Stimulated activated CD8-positive, alpha-beta memory T cell treated with anti-CD3 and anti-CD28 coated beads, Interleukin-4, amount 100 ng/mL, for 1 hour (primary cell): ENCODE measurements at places on chromosomes 2 and 18.

DNA sequence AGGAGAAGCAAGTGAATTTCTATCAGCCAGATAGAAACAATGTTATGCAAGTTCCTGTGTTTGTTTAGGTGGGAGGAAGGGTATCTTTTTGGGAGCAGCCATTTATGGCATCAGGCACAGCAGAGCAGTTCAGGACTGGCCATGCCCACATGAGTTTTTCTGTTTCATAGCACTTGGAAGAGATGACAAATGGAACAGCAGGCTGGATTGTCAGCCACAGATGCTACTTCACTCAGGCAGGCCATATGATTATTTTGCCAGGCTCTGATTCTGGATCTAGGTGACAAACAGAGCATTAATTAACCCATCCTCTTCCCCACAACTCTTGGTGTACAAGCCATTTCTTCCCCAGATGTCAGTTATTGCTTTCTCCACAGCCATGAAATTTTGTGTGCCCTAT is 63.8 kb downstream of the GALNT13 start:
- DNase-seq: no peak

GRCh38 chr18:6435731-6436130 is 21.0 kb upstream of the L3MBTL4 start:
- DNase-seq: no peak

GRCh38 chr2:84424152-84424551 is 34.9 kb downstream of the SUCLG1 start:
- no peak for DNase-seq

- no peak for DNase-seq
Observed at GRCh38 chr2:12870692-12871091, 154.0 kb downstream of the TRIB2 start.

DNA sequence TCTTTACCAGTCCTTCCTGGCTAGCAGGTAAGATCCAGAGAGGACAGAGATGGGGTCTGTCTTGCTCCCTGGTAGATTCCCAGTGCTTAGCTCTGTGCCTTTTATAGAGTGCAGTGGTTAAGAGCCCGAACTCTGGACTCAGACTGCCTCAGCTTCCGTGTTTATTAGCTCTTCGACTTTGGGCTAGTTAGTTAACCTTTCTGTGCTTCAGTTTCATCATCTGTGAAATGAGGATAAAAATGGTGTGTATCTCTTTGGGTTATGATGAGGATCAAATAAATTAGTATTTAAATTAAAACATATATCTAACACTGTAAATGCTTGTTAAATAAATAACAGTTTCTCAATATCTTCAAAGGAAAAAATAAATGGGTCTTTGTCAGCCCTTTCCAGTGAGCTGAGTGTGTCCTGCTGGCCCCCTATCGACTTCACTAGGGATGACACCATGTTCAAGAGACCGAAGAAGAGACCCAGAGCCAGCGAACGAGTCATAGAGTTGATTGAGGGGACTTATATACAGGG is 38.2 kb downstream of the CERS6 start:
- DNase-seq: no peak

DNA sequence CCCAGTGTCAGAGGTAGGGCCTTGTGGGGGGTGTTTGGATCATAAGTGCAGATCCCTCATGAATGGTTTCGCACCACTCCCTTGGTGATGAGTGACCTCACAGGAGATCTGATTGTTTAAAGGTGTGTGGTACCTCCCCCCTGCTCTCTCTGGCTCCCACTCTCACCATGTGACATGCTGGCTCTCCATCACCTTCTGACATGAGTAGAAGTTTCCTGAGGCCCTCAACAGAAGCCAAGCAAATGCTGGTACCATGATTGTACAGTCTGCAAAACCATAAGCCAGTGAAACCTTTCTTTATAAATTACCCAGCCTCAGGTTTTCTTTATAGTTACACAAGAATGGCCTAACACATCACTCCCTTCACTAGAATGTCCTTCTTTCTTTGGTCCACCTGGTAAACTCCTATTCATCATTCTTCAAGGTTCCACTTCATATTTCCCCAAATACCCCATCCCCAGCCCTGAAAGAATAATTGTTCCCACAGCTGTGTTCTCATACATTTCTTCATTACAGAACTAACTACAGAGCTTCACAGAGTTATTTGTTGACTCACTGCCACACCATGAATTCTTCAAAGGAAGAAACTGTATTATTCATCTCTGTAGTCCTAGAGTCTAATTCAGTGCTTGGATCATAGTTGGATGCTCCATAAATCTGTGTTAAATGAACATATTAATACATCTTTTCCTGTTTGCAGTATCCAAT is 81.2 kb upstream of the STK17B start:
- no peak for DNase-seq

DNA sequence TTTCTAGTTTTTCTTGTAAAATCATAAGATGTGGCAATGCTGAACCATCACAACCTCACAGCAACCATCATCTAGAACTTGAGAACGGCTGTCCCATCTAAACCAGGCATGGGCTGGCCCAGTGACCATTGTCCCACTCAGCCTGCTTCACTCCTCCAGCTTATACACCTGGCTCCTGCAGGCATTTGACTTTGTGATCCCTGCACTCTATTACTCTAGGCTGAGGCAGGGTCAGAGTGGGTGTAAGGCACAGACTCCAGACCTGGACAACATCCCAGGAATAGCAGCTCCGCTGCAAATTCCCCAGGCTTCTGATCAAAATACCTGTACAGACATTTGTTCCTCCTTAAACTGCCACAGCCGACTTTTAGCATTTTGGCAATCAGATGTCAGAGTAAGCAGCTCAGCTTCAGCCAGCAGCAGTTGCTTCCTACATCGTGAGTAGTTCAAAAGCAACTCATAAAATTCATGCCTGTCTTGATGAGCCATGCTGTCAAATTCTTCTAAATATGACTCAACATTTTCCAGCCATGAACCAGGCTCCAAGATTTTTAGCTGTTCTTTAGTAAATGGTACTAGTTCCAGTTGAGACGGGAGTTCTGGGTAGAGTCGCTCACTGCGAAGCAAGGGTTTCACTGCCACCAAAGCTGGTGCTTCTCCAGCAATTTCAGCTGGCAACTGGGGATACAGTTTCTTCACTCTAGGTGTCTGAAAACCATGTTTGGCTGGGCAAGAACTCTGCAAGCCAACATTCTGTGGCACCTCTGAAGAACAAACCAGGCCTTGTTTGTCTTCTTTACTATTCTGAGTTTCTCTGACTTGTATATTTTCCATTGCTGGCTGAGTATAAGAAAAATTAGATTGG is 12.8 kb downstream of the EPG5 start:
- no peak for DNase-seq

GRCh38 chr2:158043181-158043948 is 58.3 kb upstream of the UPP2 start:
- DNase-seq: no peak

GRCh38 chr2:641872-642815 is 35.1 kb downstream of the TMEM18 start:
- DNase-seq: no peak

GRCh38 chr2:59025157-59025757 is 784.1 kb upstream of the FANCL start:
- DNase-seq: no peak

GRCh38 chr2:10884574-10884975 is 27.2 kb upstream of the KCNF1 start:
- DNase-seq: no peak

GRCh38 chr18:22398464-22398863 is 19.3 kb downstream of the CTAGE1 start:
- DNase-seq: no peak

GRCh38 chr18:75109819-75110218 is 99.1 kb downstream of the PTGR3 start:
- DNase-seq: no peak

GRCh38 chr2:8144785-8145184 is 537.1 kb upstream of the ID2 start:
- no peak for DNase-seq

- DNase-seq: no peak
Observed at GRCh38 chr2:43495727-43496126, 100.1 kb downstream of the THADA start.

GRCh38 chr18:38868757-38869156 is 1303.2 kb upstream of the CELF4 start:
- no peak for DNase-seq

DNA sequence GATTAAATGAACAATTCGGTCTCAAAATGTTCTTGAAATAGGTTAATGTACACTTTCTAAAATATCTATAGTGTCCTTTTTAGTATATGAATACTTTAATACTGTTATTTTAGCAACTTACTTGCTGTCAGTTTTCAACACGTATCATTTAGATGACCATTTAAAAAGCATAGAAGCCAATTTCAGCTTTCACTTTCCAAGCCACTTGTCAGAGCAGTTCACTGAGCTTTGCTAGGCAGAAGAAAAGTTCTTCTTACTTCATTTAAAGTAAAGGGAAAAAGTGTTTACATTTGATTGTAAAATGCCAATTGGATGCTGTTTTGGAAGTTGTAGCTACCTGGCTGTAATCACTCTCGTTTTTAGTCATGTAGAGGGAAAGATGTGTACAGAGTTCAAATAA is 126.0 kb downstream of the KCNH7 start:
- DNase-seq: no peak

- DNase-seq: no peak
Observed at GRCh38 chr2:64273524-64274398, 129.5 kb upstream of the PELI1 start.

DNA sequence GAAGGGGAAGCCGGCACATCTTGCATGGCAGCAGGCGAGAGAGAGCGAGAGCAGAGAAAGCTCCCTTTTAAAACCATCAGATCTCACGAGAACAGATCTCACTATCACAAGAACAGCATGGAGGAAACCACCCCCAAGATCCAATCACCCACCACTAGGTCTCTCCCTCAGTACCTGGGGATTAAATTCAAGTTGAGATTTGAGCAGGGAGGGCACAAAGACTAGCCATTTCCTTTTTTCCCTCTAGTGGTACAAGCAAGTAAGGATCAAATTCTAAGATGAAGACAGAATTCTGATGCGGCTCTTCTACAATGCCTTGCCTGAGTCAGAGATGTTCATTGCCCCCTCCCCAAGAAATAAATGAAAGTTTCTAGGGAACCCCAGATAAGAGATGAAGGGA is 45.6 kb upstream of the ANKRD44 start:
- no peak for DNase-seq

DNA sequence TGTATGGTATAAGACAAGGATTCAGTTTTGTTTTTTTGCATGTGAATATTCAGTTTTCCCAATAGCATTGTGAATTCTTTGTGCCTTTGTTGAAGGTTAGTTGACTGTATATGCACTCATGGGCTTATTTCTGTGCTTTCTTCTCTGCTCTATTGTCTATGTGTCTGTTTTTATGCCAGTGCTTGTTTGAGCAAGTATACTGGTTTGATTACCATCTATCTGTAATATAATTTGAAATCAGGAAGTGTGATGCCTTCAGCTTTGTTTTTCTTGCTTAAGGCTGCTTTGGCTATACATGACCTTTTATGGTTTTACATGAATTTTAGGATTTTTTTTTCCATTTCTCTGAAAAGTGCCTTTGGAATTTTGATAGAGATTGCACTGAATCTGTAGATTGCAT is 23.5 kb downstream of the COLEC11 start:
- no peak for DNase-seq
